ENCODE measurements at places on chromosomes 12 and 14.

DNA sequence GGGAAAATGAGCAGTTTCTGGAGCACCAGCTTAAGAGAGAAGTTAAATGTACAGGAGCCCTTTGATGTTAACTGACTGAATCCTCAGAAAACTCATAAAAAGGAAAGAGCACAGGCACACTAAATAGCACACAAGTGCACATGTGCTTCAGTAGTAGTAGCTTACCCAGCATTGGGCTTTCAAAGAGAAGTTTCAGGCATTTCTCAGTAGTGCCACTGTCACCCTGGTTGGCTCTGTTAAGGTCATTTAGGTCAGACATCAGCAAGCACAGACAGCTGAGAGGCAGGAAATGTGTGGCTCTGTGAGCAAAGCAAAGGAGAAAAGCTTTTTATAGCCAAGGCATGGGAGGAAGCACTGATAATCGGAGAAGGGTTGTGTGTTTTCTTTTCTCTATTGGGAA lies 96.3 kb upstream of the HIF1A start:
- DNase-seq = no peak

- no peak for DNase-seq
Measured at GRCh38 chr12:27451036-27451825, 4.7 kb downstream of the SMCO2 start.

GRCh38 chr14:53683229-53683628 lies 273.4 kb downstream of the BMP4 start:
- DNase-seq = no peak

- no peak for DNase-seq
Measured at GRCh38 chr14:100612986-100613385, 25.8 kb upstream of the BEGAIN start.

GRCh38 chr12:50186681-50187080 lies 19.5 kb upstream of the CERS5 start:
- DNase-seq = no peak

Measured in liver (tissue), 10 donors.